ENCODE measurements at places on chromosomes 12 and 14. TPM values are rescaled to one million over a fixed set of nuclear protein-coding genes. Genes with fewer than 3 reads are reported as not detected.

Gene SLC10A1
- not detected for total RNA-seq

Gene SMARCC2
- total RNA-seq, result 105 TPM

Gene LRRC43
- not detected for total RNA-seq

Gene C12orf56
- not detected for total RNA-seq

Gene IFT43
- total RNA-seq, result 13.8 TPM

Gene CEBPE
- total RNA-seq, result 0.19 TPM

Gene NIN
- 73.6 TPM for total RNA-seq

Gene MUCL1
- not detected for total RNA-seq

Data from activated CD8-positive, alpha-beta memory T cell treated with anti-CD3 and anti-CD28 coated beads for 36 hours (primary cell).